KG1 (cell line): ENCODE measurements at places on chromosomes 11 and 22.
A peak's percentile ranks its signal among the peaks of the same experiment; 100 is the strongest.

DNA sequence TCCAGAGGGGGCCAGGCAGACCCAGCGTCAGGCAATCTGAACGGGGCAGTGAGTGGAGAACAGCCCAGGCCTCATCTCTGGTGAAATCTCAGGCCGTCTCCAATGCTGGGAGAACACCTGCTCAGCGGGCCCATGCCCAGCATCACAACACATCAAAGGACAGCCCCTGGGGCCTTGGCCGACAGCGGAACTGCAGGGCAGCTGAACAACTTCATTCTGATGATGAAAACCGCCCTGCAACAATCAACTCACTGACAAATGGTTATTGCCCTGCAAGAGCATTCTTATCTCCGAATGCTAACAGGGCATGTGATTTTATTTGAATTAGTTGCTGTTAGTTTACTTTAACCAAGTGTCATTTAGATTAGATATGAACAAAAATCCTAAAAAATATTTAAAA lies 14.6 kb downstream of the CELSR1 start:
- no peak for DNase-seq

GRCh38 chr22:48742191-48742555 lies 1085.5 kb downstream of the BRD1 start:
- no peak for DNase-seq

GRCh38 chr11:117410861-117411710 lies 83.4 kb downstream of the CEP164 start:
- no peak for DNase-seq

GRCh38 chr11:59802639-59803176 lies 7.9 kb downstream of the MRPL16 start:
- peak; percentile 58 for DNase-seq

DNA sequence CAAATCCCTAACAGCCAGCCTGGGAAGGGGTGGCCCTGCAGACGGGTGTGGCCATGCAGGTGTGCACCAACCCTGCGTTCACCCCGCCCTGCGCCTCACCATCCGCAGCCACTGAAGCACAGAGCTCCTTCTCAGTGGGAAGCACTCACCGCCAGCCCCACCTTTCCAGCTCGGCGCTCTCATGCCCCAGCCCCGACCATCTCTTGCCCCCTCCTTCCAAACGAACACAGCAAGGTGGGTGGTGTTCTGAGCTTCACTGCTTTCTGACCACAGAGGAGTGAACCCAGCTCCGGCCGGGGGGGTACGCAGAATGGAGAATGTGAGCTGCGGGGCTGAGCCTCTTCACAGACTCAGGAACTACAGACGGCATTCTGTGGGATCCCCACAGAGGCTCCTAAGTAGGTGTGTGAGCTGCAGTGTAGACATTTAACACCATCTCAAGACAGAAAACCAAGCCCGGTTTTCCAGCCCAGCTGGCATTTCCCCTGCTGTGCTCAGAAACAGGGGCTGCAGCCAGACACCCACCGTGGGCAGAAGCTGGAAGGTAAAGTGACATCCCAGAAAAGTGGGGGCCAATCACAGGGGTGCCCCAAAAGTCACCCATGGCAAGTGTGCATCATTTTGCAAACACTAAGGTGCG lies 88.4 kb upstream of the RTL6 start:
- no peak for DNase-seq

GRCh38 chr11:19818619-19819018 lies 106.0 kb downstream of the NAV2 start:
- DNase-seq, result no peak

DNA sequence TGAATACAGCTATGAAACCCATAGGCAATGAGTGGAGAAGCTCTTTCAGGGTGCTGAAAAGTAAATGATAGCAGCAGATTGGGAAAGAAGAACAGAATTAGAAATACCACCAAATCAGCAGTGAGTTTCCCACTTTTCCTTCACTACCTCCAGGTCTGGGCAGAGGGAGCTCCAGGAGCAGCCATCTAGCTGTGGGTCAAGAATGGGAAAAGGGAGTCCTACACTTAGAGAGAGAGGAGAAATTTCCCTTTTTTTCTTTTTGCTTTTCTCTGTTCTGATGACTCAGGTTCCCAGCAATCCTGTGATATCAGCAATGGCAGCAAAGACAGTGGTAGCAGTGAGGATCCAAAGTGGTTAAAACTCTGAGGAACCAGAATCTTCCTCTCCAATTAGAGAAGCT lies 263.9 kb downstream of the NXPE2 start:
- no peak for DNase-seq

DNA sequence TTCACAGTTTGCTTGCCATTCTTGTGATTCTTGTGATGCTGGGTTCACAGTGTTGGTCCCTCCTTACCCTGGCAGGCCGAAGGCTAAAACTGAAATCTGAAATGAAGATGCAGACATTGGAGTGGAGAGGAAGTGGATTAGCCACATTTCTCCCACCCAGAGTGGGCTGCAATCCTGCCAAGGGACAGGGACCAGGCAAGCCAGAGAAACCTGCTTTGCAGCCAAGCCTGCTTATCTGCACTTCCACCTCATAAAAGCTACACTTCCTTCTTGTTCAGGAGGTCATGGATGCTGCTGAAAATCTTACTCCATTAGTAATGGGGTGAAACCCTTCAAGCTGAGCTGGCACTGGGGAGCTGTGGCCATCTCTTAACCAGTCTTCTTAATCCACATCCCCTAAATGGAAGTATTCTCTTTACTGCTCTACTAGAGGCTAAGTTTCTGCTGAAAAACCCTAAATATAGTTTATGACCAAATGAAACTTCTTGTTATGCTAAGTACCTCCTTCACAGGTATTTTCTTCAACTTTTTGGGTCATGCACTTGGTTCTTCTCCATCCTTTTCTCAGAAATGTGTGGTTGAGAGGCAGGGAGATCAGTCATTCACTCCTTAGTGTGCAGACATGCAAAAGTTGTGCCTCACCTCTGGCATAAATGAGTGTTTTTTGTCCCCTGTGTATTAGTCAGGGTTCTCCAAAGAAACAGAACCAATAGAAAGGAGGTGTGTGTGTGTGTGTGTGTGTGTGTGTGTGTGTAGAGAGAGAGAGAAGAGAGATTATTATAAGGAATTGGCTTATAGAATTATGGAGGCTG lies 133.9 kb upstream of the BMAL1 start:
- no peak for DNase-seq

DNA sequence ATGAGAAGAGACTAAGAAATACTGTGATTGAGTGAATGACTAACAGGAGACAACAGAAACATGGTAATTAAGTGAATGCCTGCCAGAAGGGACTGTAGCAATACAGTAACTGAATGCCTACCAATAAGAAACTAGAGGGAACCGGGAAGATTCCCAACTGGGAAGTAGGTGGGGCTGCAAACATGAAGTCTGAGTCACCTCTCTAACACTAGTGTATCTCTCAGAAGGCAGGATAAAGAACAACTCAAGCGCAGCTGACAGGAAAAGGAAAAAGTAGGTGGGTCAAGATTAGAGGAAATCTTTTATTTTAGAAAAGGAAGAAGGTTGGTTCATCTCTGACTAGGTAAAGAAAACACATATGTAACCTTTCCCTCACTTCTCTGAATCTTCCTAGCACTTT lies 14.0 kb downstream of the C11orf42 start:
- DNase-seq, result no peak
